ENCODE measurements at places on chromosomes 2 and 18. TPM values are rescaled to one million over a fixed set of nuclear protein-coding genes. Genes with fewer than 3 reads are reported as not detected.

Gene OSBPL6
- 5.5 TPM for total RNA-seq

- no peak for DNase-seq
These were observed 54.6 kb upstream of the MBP start for GRCh38 chr18:77187189-77187588.

DNA sequence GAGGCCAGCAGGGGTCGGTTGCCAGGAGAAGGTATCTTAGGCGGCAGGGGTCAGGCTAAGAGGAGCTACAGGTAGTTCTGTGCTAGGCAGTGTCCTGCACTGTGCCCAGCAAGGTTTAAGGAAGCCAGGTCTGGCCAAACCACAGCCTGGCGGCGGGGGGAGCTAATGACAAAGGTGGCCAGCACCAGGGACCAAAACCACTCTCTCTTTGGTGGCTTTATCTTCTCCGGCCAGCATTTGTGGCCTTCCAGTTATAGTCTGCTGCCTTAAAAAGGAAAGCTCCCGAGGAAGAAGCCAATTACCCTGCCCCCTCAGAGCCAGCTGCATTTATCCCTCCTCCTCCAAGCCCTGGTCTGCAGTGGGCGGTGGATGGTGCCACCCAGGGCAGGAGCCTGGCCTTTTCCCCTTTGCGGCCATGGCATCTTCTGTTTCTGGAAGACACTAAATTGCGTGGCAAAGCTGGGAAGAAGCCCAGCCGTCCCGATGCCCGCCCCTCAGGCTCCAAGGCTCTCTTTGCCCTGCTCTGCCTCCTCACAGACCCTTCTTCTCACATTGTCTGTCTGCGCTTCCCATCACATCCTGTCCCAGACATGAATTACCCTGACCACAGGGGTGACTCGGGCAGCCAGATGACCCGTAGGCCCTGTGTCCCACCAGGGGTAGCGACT, 94.6 kb downstream of the EN1 start:
- no peak for DNase-seq

DNA sequence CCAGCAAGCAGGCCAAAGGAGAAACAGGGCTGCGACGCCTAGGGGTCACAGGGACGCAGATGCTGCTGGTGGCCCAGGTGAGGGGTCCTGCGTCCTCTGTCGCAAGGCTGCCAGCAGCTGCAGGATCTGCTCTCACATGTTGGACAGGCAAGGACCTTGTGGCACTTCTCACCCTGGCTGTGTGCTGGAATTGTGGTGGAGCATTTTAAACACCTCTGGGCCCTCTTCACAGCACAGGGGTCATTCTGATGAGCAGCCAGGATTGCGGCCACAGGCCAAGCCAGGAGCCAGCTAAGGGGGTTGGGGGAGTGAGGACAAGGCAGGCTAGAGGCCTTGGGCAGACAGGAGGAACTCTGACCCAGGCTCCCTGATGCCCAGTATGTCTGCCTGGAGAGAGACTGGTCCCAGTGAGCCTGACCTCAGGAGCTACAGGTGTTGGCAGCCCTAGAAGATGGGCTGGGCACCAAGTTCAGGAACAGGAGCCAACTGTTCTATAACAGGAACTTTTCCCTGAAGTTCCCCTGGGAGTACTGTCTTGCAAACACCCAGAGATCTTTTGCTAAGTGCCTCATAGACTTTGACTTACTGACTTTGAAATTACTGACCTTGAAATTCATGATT, 40.2 kb downstream of the EFR3B start:
- no peak for DNase-seq

- no peak for DNase-seq
These were observed 533.5 kb downstream of the TNS1 start for GRCh38 chr2:217469203-217469810.

Gene CERKL
- total RNA-seq: 0.11 TPM

- DNase-seq: no peak
These were observed 111.6 kb upstream of the TACR1 start for GRCh38 chr2:75310876-75311275.

DNA sequence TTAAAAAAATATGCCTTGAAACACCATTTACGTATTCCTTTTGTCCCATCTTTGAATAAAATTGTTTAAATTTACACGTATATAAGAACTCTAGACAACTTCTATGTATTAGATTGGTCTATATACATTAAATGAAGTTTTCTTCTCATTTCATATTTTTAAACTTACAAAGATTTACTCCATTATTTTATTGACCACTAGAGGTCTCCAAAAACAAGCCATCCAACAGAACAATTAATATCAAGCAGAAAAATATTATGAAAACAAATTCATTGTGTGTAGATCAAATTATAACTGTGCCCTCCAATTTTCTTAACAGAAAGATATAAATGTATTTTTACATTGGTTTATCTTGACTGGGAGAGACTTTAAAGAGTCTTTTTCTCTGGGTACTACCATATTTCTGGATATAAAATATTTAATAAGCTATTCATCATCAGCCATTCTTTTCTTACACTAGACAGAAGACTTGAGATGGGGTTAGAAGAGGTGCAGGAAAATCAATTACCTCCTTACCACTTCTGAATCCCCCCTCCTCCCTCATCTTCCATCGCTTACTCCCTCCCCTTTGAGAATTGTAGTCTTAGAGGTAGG, 66.5 kb downstream of the DPP4 start:
- DNase-seq: no peak

Gene COL6A3
- 89.5 TPM for total RNA-seq

DNA sequence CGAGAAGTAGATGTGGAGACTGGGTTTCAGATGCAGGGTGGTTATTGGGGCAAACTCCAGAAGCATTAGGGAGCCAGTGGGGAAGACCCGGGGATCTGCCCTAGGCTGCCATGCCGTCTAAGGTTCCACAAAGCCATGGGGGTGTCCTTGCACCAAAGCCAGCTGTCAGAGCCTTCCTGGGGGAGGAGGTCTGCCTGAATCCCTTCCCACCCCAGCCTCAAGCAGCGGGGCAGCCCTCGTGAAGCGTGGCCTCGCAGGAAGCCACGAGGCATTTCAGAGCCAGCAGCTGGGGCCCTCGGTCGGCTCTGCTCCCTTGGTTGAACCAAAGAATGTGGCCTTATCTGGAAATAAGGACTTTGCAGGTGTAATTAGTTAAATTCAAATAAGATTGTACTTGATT, 51.2 kb upstream of the UBE2F start:
- no peak for DNase-seq

Gene DLX1
- not detected for total RNA-seq

DNA sequence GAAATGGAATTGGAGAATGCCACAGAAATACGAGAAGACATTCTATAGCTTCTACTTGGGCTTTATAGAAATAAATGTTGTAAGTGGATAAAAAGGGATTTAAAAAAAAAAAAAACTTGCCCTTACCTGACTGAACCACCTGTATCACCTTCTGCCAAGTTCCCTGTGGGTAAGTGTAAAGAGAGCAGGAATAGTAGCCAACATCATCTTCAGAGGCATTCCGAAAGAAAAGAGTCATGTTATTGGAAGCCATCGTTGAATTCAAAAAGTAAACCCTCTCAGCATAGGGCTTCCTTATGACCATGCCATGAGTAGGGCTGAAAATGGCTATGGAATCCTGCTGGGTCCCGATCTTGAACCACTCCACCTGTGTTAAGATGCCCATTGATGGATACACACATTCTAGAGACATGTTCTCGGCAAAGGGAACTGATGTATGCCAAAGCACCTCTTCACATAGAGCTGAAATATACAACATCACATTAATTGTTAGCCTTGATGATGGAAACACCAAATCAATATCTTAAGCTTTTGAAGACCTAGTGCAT, 991 bp downstream of the CD226 start:
- no peak for DNase-seq

DNA sequence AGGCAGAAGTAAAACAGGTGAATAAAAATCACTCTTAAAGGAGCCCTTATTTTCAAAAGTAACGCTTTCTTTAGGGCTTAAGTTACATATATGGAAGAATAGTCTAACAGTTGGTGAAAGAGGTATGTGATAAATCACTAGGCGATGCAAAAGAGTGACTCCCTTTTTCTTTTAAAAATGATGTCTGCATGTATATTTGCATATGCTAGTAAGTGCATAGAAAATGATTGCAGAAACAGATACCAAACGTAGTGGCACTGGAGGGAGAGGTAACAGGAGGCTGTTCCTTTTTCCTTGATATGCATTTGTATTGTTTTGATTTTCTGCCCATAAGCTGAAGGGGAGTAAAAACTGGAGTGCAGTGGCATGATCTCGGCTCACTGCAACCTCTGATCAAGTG, 158.3 kb downstream of the PRPF40A start:
- no peak for DNase-seq

GRCh38 chr2:157492189-157492773, 48.4 kb upstream of the CYTIP start:
- no peak for DNase-seq

DNA sequence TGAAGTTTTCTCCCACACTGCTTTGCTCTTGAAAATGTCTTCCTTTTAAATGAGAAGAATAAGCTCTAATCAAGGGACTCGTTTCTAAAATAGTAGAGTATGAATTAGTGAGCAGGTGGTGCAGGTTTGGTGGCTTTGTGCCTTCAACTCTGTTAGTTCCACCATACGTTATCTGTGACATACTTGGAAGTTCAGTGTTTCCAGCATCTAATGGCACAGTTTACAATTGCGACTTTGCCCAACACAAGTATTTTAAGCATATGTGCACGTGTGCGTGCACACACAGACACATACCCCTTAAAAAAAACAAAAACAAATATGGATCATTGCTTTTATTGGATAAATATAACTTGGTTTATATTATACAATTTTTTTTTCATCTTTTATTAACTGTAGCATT, 111.8 kb downstream of the RAB3GAP1 start:
- DNase-seq: no peak

DNA sequence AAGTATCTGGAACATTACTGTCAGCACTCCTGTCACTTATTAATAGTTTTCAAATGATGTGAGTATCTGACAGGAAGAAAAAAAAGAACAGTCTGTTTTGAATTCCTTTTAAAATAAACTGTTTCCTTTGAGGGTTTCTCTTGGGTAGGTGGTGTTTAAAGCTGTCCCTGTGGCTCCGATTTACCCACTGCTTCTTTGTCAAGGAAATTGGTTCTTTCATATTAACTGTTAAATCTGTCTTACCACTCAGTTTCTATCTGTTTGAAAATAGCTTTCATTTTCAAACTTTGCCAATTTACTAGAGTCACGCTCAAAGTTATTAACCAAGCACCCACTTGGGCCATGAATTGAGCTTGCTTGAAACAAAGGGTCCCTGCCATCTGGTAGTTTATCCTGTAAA, 614.6 kb upstream of the NXPH2 start:
- no peak for DNase-seq

GRCh38 chr2:240935103-240935876, 29.2 kb downstream of the CROCC2 start:
- DNase-seq: peak; percentile 69

Gene ACP1
- 64.6 TPM for total RNA-seq

- no peak for DNase-seq
These were observed 129.2 kb downstream of the IKZF2 start for GRCh38 chr2:213021971-213022899.

Gene IL1B
- total RNA-seq: 0.48 TPM

Gene HOXD13
- total RNA-seq: not detected

Gene HOXD11
- total RNA-seq: not detected

- no peak for DNase-seq
These were observed 62.2 kb downstream of the ALPK2 start for GRCh38 chr18:58566556-58567292.

Gene C2orf81
- total RNA-seq: 1.1 TPM

Gene SPC25
- total RNA-seq: 0.24 TPM

GRCh38 chr18:28357766-28358401, 181.0 kb upstream of the CDH2 start:
- no peak for DNase-seq

DNA sequence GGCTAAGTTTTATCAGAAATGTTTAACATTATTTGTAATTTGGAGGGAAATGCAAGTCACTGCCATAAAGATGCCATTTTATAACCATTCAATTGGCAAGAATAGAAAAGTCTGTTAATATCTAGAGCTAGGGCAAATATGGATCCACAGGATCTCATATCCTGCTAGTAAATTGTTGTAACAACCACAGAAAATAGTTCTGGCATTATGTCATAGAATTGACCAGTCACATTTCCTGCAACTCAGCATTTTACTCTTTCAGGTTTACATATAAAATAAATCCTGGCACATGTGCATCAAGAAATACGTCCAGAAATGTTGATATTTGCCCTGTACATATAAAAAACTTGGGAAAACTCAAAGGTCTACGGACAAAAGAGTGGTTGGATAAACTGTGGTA, 32.9 kb downstream of the OSBPL6 start:
- no peak for DNase-seq

DNA sequence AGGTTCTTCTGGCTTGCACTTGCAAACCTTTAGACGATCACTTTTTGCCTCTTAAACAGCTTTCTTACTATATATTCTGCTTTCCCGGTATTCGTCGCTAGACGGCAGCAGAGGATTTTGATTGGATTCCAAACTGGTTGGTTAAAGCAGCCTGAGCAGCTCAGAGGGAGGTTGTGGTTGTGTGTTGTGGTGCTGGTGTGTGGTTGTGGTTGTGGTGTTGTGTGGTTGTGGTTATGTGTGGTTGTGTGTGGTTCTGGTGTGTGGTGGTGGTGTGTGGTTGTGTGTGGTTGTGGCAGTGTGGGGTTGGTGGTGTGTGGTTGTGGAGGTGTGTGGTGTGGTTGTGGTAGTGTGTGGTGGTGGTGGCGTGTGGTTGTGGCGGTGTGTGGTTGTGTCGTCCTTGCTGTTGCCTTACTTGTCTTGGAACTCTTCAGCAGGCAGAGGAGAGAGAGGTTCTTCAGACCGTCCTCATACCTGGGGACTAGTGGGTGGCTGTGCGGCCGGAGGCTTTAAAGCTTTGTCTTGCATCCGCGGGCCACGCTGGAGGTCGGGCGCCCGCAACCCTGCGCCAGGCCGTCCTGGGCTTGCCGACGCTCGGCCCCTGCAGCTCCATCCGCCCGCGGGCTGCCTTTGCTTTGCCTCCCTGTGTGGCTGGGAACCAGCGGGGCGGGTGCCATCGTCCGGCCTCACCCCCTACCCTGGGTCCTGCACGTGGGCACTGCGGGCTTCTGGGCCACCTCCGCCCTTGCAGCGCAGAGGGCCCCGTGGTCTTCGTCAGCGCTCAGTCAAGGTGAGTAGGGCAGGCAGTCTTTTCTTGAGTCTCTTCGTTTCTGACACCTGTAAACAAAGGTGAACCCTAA, 190.8 kb downstream of the ARHGAP28 start:
- no peak for DNase-seq

DNA sequence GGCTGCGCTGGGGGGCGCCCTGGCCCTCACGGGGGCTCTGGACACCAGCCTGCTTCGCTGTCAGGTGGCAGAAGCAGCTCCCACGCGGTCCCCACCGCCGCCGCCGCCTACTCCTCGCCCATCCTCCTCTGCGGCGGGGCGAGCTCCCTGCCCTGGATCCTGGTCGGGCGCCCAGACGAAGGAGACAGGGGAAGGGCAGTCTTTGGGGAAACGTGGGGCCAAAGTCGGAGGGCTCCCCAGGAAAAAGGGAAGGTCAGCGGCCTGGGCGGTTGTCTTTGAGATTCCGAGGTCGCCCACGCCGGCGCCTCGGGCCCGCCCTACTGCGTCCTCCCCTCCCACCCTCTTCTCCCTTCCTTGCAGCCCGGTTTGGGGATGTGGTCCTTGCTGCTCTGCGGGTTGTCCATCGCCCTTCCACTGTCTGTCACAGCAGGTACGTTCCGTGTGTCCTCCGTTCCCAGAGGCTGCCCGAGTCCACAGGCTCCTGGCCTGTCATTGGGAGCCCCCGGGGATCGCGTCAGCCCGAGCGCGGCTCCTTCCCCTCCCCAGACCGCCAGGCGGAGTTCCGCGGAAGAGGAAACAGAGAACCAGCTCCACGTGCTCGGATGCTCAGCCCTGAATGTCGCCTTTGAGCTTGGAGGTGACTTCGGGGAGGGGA, 800 bp downstream of the IL1RL2 start:
- DNase-seq: peak; percentile 85

Gene CDKL4
- total RNA-seq: 0.35 TPM

Gene ACTR3
- 152 TPM for total RNA-seq

Gene CYP20A1
- total RNA-seq: 13.1 TPM

Gene GALNT13
- total RNA-seq: 0.13 TPM

Measured in cardiac septum (tissue), 1 donor.